ENCODE measurements at places on chromosomes 7 and 10.

- DNase-seq = no peak
These were observed 35.4 kb upstream of the ARMS2 start for GRCh38 chr10:122419016-122419415.

- peak; percentile 77 for DNase-seq
These were observed 38.3 kb downstream of the AKR1B1 start for GRCh38 chr7:134420424-134421125.

DNA sequence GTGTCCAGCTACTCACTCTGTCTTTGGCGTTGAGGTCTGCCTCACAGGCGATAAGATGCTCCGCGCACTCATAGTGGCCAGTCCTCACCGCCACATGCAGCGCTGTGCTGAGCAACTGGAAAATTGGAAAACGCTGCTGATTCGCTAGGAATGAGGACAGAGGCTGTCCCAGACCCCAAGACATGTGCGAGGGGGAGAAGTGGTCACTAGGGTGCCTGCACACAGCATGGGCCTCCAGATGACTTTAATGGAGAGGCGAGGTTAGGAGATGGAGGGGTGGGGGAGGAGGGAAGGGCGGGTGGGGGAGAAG, 5.2 kb downstream of the ANKRD1 start:
- DNase-seq = no peak

DNA sequence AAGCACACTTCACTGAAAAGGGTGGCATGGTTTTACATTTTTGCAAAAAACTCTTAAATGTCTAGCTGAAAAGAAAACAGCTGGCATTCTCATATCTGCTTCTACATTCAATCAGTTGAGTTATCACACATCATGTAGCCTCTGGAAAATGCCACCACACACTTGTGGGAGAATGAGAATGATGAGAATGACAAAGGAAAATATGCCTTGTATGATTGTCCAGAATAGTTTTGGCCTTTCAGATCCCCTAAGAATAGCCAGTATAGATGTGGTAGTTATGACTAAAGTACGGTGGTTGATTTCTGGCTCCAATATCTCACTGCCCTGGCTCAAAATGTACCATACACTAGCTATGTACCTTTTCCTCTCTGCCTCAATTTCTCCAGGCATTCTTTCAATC, 30.2 kb upstream of the FRMD4A start:
- no peak for DNase-seq

DNA sequence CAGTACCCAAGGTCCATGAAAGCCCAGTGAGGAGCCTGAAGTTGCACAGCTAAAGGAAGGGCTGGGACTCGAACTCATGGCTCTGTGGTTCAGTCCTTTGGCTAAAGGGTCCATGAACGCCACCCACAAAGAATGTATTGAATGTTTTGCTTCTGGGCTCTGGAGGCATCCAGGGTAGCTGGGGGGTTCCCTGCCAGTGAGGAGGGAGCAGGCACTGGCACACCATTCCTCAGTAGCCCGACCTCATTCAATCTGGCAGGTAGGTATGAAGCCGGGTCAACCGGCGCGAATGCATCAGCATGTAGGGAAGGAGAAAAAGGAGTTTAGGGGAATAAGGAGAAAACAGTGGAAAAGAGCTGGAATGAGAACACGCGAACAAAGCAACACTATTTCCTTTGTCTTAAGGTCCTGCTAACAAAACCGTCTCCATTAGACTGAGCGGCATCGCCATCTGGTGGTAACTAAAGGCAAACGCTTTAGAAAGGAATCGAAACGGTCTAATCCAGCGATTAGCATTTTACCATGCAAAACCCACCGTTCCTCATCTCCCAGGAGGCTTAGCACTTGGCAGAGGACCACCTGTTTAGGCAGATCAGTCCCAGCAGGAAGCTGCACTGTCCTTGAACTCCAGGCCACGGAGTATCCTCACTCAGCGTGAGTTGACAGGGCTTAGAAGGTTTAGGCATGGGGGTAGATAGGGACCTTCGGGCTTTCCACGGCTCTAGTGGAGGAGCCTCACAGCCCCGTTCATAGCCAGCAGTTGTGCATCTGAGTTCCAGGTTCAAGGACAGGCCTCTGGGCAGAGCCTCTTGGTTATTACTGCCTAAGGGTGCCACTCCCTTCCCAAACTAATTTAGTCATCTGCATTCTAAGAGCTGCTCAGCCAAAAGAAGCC, 122.8 kb downstream of the UBE2H start:
- peak; percentile 50 for DNase-seq
